ENCODE measurements at places on chromosomes 3 and 15. TPM values are rescaled to one million over a fixed set of nuclear protein-coding genes. Genes with fewer than 3 reads are reported as not detected.

GRCh38 chr3:177124882-177125281, 72.4 kb downstream of the TBL1XR1 start:
- DNase-seq: no peak

DNA sequence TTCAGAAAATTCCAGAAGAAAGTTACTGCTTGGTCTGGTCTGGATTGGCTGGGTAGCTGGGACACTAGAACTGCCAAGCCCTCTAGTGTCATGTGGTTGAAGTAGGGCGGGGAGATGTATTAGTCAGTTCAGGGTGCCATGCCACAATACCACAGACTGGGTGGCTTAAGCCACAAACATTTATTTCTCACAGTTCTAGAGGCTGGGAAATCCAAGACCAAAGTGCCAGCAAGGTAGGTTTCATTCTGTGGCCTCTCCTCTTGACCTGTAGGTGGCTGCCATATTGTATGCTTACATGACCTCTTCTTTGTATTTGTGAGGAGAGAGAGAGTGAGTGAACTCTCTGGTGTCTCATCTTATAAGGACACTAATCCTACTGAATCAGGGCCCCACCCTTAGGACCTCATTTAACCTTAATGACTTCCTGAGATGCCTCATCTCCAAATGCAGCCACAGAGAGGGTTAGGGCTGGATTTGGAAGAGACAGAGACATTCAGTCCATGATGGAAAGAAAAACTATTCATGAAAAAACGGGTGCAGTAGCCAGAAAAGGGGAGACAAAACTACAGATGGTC, 18.1 kb upstream of the ZSCAN2 start:
- DNase-seq: no peak

- no peak for DNase-seq
These were observed 33.0 kb upstream of the UMPS start for GRCh38 chr3:124697302-124697701.

- no peak for DNase-seq
These were observed 115.0 kb downstream of the POLQ start for GRCh38 chr3:121430664-121431215.

- no peak for DNase-seq
These were observed 227.5 kb downstream of the ALCAM start for GRCh38 chr3:105594219-105594618.

DNA sequence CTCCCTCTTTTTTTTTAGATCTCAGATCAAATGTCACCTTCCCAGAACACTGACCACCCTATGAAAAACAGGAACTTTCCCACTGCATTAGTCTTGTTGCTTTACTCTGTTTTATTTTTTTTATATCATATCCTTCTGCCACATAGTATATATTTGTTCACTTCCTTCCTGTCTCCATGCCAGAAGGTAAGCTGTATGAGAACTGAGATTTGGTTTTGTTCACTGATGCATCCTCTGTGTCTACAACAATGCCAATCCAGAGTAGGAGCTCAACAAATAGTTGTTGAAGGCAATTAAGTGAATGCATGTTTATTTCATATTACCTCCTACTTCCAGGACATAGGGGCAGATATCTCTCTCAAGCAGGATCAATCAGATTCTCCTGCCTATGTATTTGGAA, 114.4 kb downstream of the TPRG1 start:
- DNase-seq: no peak

DNA sequence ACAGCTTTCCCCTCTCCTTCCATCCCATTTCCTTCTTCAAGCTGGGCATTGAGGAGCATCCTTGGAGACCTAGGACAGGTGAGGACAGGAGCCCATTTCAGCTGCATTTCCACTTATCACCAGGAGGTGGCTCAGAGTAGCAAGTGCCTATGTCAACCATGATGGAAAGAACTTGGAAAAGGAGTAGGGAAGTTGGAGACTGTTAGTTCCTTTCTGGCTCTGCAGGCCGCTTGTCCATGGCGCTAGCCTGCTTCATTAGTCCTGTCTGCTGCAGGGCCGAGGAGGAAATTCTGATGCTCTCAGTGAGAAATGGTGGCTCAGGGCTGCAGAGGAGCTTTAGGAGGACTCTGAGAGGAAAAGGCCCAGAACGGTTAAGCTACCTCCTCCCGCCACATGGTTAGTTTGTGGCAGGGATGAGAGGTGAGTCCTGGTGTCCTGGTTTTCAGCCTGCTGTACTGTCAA, 7.0 kb upstream of the CD276 start:
- no peak for DNase-seq

GRCh38 chr3:33312361-33312760, 35.1 kb downstream of the FBXL2 start:
- no peak for DNase-seq

- no peak for DNase-seq
These were observed 91.9 kb downstream of the MB21D2 start for GRCh38 chr3:192825657-192826200.

- DNase-seq: no peak
These were observed 86.0 kb downstream of the DTWD1 start for GRCh38 chr15:49706805-49707204.

Gene ALG1L2
- total RNA-seq: not detected

Gene RPP25
- 11.3 TPM for total RNA-seq

Data from vagina (tissue), 2 donors.